NCI-H526 treated with DMSO at 0.1 percent for 48 hours (cell line): ENCODE measurements at places on chromosomes 4 and X.

- no peak for DNase-seq
Observed at GRCh38 chrX:151019856-151020255, 36.7 kb downstream of the HMGB3 start.

- DNase-seq = no peak
Observed at GRCh38 chrX:31091819-31092218, 20.0 kb upstream of the FTHL17 start.

- no peak for DNase-seq
Observed at GRCh38 chrX:154349359-154349935, 25.0 kb downstream of the FLNA start.

- DNase-seq = no peak
Observed at GRCh38 chr4:89737888-89738287, 99.1 kb downstream of the SNCA start.

DNA sequence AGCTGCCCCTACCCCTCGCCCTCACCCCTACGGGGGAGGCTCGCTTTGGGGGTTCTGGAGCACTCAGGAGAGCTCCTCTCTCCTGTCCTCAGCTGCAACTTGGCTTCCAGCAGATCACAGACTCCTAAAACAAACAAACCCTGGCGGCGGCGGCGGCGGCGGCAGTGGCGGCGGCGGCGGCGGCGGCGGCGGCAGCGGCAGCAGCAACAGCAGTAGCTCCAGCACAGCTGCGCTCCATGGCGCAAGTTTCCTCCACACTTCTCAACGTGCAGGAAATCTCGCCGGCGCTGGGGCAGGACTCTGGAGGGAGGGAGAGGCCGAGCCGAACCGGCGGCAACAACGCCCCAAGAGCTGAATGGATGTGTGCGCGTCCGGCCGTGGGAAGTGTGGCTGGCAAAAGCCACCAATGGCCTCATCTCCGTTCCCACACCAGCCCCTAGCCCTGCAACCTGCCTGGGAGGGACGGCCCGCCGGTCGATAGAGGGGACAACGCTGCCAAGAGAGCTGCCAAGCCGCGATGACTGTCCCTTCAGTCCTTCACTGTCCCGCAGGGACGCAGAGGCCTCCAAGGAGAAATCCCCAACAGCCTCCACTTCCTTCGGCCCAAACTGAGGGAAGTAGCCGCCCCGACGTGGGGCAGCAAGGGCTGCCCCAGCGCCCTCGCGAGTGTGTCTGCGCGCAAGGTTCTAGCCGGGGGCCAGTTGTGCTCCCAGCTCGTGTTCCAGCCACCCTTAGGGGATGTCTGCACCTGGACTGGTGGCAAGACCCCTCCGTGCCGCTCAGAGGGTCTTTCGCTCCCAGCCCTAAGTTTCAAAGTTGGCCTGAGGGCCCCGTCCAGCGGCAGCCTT, 775 bp downstream of the SHROOM4 start:
- DNase-seq = peak; percentile 3
